Thoracic aorta (tissue), 2 donors: ENCODE measurements at places on chromosomes 6 and 20. TPM values are rescaled to one million over a fixed set of nuclear protein-coding genes. Genes with fewer than 3 reads are reported as not detected.

COL9A3 gene
- 0.54 TPM for total RNA-seq

HMGCLL1 gene
- not detected for total RNA-seq

TAAR8 gene
- not detected for total RNA-seq

ITPR3 gene
- total RNA-seq = 21.2 TPM

LAMA5 gene
- total RNA-seq = 333 TPM

DSP gene
- 5.4 TPM for total RNA-seq

ILRUN gene
- 78.9 TPM for total RNA-seq

HLA-DRB1 gene
- total RNA-seq = 80.3 TPM

RBPJL gene
- total RNA-seq = not detected

GRCh38 chr6:136736281-136736960, 55.9 kb downstream of the MAP3K5 start:
- no peak for DNase-seq

- DNase-seq = no peak
These were observed 16.4 kb downstream of the RNF217 start for GRCh38 chr6:124978451-124979293.

GRCh38 chr20:61340157-61340556, 88.1 kb downstream of the CDH4 start:
- no peak for DNase-seq

DNA sequence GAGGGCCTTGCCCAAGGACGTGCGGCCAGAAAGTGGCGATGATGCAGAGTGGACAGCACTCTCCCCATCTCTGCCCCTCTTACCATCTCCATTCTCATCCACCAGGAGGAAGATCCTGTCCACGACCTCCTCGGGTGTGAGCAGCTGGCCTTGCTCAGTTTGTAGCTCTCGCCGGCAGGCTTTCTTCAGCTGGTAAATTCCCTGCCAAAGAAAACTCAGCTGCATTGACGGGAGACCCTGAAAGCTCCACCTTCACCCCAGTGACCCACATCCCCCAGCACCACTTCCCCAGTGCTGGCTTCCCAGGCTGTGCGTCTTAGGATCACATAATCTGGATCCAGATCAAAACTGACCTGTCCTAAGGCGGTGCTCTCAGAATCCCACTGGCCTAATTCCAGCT, 9.2 kb downstream of the GUCA1B start:
- DNase-seq = no peak

GRCh38 chr6:77264970-77265369, 198.3 kb downstream of the HTR1B start:
- no peak for DNase-seq

DNA sequence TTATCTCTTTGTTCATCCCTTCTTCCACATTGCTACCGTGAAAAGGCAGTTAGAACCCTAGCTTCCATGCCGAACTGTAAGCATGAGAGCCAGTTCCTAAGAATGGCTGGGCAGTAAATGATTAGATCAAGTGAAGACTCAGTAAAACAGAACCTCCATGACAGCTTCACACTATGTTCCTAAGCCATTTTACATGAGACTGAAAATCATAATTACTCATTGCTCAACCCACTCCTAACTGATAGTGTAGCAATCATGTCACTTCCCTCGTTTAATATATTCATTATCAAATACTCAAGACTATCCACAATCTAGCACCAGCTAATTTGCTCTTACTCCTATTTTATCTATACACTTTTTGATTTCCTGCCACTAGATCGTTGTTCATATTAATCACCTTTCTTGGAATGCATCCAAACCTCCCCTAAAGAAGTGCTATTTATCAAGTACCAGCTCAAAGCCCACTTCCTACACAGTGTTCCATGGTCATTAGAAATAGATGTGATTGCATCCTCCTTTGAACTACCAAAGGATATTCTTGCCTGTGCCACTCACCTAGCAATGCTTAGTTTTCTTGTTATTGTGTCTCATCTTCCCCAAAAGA, 6.0 kb downstream of the TMEM30A start:
- no peak for DNase-seq

DNA sequence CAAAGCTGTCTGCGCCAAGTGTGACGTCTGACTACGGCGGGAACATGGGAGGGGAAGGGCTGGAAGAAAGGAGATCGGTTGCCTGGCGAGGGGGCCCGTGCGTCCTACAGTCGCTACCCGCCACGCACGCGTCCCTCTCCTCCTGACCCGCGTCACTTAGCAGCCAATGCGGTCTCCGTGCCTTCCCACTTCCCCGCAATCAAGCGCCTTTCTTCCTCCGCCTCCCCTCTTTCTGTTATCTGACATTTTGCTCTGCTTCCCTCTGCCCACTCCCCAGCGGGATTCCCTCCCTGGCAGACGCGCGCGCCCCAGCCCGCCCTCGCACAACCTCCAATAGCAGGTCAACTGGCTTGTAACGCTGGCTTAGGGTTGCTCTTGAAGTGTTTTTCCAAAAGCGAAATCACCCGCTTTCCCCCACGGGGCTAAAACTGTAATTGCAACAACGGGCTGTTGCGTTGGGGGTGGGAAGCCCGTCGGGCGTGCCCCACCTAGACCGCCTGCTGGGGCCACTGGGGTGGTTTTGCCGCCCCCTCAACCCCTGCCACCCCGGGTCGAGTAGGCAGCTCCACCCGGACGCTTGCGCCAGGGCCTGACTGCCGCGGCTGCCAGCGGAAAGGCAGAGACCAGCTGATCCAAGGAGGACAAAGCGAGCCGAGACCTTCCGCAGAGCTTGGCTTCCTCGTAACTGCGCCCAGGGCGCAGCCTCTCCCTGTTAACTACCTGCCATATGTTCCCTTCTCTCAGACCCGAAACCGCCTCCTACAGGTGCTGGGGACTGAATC, 6.2 kb upstream of the SOX4 start:
- no peak for DNase-seq

GRCh38 chr20:19945732-19946670, 71.2 kb upstream of the NAA20 start:
- no peak for DNase-seq

DNA sequence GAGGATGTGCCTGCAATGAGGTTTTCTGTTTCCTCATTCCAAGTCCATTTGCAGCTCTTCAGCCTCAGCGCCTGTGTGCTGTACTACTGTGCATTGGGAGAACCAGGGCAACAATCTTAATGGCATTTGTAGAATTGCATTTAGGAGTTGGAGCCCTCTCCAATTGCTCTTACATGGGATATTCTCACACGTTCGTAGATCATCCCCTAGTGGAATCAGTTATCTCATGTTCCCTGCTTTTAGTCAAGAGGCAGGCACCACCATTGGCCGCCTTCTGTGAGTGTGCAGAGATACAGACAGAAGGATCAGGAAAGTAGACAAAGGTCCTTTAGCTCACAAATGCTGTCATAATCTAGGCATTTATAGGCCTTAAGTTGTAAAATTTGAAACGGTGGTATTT, 84.2 kb upstream of the RGS17 start:
- DNase-seq = no peak

DNA sequence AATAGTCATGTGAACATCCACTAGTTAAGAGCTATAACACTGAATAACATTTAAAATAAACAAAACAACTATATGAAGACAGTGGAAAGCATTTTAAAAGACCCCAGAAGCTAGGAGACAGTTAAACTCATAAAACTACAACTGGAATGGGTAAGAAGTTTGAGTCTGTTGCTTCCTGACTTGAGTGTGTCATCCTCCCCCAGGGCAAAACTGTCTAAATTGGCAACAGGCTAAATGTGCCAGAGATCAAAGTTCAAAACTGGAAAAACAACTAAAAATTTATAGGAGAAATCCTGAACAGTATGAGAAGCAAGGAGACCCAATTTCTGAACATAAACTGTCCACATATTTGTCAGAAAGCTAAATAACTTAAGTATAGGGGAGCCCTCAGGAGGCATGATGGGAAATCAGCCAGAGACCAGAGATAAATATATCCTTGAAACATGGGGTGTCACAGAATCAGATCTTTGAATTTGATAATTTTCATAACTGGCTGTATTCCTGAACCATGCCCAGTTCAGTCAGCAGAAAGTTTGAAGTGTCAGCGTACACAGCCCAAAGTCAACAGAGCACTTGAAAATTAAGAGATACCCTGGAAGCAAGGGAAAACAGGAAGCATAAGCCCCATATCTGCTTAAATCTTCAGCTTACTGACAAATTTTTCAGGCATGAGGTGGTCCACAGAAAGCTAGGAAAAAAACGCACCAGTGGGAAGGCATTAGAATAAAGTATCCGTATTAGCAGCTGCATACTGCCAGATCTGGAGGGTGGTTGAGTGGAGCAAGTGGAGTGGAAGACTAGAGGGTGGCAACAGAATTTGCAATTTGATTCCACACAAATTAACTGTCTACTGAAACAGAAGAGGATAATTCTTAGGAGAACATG, 516.1 kb upstream of the MAN1A1 start:
- DNase-seq = no peak

GRCh38 chr20:37584238-37584807, 56.6 kb upstream of the BLCAP start:
- no peak for DNase-seq

GRCh38 chr6:47307362-47308197, 2.1 kb downstream of the TNFRSF21 start:
- no peak for DNase-seq

DNA sequence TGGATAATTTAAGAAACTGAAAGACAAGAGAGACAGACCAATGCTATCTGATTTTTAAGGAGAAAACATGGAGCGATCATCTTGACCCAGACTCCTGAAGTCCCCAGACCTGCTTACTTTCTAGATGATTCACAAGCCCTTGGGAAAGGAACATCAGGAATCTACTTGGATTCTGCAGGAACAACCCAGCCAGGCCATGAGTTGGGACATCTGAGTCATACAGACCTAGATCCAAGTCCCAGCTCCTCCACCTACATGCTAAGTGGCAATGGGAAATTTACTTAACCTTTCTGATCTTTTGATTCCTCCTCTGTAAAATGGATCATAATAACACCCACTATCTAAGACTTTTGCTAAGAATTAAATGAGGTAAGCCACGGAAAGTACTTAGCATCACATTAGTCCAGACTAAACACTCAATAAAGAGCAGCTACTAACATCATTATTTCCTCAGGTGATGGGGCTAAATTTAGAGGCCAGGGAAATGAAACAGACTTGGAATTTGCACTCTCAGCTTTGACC, 61.0 kb upstream of the MAFB start:
- no peak for DNase-seq

GRCh38 chr20:4608861-4609260, 112.8 kb upstream of the PRND start:
- no peak for DNase-seq

- DNase-seq = no peak
These were observed 30.8 kb upstream of the IER3 start for GRCh38 chr6:30775104-30775503.

DNA sequence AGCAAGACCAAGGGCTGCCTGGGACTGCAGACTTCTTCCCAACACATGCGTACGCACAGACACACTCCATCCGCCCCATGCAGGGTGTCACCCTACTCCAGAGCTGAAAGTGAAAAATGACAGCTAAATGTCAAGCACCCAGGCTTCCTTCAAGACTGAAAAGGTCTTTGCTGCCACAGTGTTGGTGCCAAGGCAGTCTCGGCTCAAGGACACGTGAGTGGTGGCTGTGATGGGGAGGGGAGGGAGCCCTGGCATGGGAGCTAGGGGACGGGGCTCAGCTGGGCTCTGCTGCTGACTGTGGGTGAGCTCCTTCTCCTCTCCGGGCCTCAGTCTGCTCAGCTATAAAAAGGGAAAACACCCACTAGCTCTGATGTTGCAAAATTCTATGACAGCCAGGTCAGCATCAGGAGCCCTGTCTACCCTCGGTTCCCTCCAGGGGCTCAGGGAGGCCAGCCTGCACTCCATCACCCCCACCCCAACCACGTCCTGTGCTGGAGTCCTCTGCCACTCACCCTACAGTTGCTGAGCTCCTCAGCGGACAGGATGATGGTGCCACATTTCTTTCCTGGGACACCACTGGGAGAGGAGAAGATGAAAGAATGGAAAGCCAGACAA, 47.6 kb downstream of the CPNE5 start:
- DNase-seq = no peak

DNA sequence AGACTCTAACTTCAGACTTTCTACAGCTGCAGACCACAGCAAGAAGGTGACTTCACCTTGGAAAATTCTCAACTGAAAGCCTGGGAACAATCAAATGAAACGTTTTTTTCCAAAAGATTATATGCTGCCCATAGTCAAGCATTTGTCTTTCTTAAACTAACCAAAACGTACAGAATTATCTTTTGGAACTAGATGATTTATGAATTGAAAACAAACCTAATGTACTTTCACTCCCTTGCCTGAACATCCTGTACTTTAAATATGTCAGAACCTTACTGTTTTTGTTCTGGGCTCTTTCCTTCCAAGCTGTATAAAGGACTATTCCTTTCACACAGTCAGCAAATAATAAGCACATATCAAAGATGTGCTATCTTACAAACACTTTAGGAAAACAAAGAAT, 62.4 kb upstream of the TNFAIP3 start:
- DNase-seq = no peak

DNA sequence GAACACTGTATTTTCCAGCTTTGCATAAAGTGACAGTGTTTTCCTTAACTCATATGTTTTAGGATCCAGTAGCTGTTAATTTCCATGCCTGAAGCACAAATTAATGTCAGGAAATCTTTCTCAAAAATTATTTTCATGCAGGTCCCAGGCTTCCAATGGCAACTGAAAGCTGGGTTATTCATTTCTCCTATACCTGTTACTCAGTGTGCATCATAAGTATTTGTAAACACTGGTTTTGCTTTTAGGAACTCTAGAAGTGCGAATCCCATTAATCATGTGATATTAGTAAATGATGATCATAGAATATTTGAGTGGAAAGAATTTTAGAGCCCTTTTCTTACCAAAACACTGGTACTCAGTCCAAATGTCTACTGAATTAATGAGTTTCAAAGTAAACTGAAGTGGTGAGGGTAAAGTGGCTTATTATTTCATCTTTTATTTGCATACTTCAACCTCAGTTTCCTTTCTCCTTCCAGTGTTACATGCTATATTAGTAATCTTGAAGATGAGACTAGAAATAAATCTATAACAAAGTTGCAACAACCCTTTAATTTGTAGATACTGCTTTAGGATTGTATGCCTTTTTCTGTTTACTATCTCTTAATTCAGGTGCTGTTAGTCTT, 124.0 kb downstream of the ZFAND3 start:
- DNase-seq = no peak

DNA sequence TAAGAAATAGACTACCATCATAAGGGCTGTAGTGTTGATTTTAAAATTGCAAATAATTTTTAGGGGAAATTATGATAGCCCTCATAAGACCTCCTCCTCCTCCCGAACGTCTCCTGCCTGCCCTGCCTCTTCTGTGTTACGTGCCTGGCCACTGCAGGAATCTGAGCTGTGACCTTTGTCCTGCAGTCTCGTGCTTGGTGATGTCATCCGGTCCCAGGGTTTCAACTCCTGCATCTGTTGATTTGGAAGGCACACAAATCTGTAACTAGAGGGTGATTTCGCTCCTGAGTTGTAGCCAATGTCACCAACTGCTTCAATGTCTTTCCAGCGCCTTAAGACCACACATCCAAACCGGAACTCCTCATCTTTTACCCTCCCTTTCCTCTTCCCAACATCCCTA, 163.2 kb downstream of the AIG1 start:
- DNase-seq = no peak
